ENCODE measurements at places on chromosomes 16 and 17. TPM values are rescaled to one million over a fixed set of nuclear protein-coding genes. Genes with fewer than 3 reads are reported as not detected.

GRCh38 chr16:14202697-14203096 is 131.6 kb downstream of the MRTFB start:
- peak; percentile 19 for DNase-seq

- no peak for DNase-seq
Observed at GRCh38 chr17:78224231-78225087, 7.0 kb upstream of the TMEM235 start.

DNA sequence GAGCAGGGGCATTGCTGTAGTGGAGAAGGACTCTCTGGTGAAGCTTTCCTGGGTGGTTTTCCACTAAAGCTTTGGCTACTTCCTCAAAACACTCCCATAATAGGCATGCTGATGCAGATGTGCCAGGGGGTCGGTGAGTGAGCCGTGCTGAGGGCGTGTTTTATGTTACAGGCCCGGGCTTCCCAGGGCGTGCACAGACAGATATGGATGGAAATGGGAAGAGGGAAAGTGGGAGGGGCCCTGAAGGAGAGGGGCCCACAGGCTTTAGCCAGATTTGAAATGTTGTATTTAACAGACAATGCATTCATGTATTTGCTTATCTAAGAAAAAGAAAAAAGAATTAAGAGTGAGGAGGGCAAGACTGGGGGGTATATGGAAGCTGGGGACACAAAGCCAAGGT is 56.3 kb downstream of the IL21R start:
- no peak for DNase-seq

- no peak for DNase-seq
Observed at GRCh38 chr16:81517150-81517499, 72.5 kb downstream of the CMIP start.

- DNase-seq: no peak
Observed at GRCh38 chr17:42476411-42476810, 17.7 kb downstream of the ATP6V0A1 start.

- peak; percentile 24 for DNase-seq
Observed at GRCh38 chr16:65667011-65667578, 545.2 kb upstream of the CDH11 start.

DNA sequence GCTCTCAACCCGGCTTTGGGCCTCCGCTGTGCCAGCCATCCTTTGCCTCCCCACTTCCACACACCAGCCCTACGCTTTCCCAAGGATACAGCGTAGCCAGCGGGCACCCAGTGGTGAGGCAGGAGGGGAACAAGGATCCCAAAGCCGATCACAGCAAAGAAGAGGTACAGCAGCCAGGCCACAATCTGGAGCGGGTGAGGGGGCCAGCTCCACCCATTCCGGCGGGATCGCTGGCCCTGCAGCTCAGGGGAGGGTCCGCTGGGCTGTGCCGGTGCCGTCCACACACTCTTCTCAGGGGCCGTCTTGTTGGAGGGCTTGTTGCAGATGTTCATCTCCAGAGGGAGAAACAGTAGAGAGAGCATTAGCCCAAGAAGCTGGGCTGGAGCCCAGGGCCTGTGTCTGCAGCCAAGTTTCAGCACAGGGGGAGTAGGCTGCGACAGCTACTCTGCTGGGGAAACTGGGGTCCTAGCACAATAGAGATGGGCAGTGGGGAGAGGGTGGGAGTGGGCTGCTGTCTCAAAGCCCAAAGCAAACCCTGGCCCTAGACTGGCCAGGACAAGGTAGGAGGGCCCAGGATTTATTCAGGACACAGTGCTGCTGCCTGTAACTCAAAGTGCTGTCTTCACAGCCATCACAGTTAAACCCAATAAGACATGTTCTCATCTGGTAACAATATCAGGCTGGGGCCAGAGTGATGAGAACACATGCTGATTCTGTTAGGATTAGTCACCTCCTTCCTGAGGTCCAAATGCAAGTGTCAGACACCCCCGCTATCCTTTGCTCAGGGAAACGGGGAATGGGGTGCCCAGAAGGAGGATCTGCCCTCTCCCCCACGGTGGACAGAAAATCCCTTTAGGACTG is 9.9 kb downstream of the ZDHHC1 start:
- DNase-seq: peak; percentile 39

DNA sequence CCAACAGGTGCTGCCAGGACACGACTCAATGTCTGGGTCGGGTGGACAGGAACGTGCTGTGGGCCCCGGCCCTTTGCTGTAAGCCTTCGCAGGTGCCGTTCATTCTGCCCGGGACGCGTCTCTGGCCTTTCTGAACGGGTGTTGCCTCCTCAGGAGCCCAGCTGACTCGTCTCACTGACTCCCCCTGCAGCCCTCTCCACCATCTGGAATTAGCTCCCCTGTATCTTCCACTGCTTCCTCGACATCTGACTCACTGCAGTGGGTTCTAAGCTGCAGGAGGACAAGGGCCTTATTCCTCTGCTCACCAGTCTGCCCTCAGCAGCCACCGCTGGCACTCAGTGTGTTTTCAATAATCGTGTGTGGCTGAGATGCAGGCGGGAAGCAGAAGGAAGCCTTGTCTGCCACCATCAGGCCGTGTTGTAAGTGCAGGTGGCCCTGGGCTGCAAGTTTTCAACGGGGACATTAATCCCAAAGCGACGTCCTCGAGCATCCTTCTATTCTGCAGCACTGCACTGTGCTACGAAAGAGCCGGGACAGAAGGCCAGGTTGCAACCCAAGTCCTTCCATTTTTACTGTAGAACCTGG is 256.2 kb downstream of the FOXL1 start:
- peak; percentile 7 for DNase-seq

DNA sequence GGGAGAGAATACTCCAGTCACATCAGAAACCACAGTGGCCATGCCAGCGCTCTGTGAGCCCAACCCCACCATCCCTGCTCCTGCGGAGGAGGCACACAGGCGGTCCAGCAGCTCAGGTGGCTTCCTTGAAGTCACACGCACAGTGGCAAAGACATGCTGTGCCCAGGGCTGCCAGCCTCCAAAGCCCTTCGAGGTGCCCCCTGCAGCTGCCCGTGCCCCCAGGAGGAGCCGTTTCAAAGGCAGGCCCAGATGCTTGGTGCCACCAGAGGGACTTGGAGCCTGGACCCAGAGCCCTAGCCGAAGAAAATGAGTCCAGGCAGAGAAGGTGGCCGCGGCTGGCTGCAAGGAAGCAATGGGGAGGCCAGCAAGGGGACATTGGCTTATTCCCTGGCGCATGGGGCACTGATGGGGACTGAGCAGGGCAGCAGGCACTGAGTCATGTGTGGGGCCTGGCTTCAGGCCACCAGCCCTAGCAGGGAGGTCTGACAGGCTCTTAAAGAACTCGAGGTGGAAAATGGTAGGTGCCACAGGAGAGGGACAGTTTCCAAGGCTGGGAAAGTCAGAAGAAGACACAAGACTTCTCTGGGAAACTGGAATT is 17.2 kb upstream of the CACNG1 start:
- peak; percentile 64 for DNase-seq

- no peak for DNase-seq
Observed at GRCh38 chr16:83661656-83662055, 146.1 kb upstream of the HSBP1 start.

DNA sequence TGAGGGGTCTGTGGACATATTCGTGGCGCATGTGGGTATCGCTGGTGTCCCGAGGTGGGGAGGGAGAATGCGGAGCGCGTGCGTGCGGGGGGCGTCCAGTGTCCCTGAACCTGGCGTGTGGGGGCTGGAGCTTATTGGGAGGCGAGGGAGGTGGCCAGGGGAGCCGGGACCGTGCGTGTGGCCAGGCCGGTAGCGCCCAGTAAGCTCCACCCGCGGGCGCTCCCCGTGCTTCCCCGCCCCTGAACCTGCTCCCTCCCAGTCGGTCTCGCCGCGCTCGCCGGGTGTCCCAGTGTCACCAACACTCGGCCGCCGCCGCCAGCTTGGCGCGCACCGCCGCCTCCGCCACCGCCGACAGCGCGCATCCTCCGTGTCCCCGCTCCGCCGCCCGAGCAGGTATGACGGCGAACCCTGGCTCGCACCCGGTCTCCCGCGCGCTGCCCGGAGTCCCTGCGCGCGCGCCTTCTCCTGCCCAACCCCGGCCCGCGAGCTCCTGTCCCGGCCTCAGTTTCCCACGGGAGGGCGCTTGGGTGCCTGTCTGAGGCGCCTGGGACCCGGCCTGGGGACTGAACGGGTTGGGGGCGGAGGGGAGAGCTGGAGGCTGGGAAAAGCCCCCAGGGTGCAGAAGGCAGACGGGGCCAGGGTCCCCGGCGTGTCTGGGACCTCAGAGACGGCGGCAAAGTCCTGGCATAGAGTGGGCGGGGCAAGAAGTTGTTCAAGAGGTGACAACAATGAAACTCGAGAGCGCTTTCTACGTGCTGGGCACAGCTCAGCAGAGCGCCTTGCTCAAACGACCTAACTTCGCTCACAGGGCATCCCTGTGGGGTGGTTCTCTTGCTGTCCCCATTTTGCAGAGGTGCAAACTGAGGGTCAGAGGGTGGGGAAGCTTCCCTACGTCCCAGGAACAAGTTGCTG is at the start of gene SCNN1B:
Gene SCNN1B, plus strand, starts transcription at position 258 of the 912 bp plus-strand sequence. CDS start 46,298 bp downstream, outside the sequence.
- DNase-seq: peak; percentile 43

DNA sequence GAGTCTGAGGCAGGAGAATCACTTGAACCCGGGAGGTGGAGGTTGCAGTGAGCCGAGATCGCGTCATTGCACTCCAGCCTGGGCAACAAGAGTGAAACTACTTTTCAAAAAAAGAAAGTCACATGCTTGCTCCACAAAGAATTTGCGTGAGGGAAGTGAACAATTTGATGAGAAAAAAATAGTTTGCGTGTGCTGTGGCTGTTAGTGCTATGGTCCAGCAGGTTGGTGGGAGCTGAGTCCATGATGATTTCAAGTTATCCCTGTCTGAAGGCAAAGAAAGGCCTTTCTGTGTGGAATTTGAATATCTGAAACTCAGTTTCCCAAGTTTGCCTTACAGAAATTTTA is 21.0 kb downstream of the PRCD start:
- no peak for DNase-seq

- no peak for DNase-seq
Observed at GRCh38 chr17:6449307-6449706, 5.1 kb downstream of the PIMREG start.

The TBC1D3K gene
- total RNA-seq: not detected

The HOXB2 gene
- not detected for total RNA-seq

The CCL14 gene
- not detected for total RNA-seq

The RNF222 gene
- total RNA-seq: not detected

The GUCY2D gene
- 0.12 TPM for total RNA-seq

The KRT15 gene
- 144 TPM for total RNA-seq
